Activated CD8-positive, alpha-beta T cell treated with anti-CD3 and anti-CD28 coated beads for 36 hours (primary cell): ENCODE measurements at places on chromosomes 4 and X.

GRCh38 chrX:108163333-108164082 lies 71.9 kb downstream of the ATG4A start:
- no peak for DNase-seq

- DNase-seq = no peak
Observed at GRCh38 chr4:102352781-102353180, 7.5 kb upstream of the SLC39A8 start.

DNA sequence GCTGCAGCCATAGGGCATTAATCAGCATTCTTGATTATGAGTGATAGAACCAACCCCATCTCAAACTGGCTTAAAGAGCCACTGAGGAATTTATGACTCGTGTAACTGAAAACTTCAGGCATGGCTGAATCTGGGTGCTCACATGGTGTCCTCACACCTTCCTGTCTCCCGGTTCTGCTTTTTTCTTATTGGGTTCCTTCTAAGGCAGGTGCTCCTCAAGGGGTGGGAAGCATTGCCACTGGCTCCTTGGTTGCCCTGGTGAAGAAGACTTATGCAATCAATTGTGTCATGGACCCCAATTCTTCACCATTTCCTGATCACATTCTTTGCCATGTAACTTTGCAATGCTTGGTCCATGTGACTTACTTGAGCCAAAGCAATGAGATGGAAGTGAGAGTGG lies 4.3 kb upstream of the ZCCHC4 start:
- DNase-seq = no peak

DNA sequence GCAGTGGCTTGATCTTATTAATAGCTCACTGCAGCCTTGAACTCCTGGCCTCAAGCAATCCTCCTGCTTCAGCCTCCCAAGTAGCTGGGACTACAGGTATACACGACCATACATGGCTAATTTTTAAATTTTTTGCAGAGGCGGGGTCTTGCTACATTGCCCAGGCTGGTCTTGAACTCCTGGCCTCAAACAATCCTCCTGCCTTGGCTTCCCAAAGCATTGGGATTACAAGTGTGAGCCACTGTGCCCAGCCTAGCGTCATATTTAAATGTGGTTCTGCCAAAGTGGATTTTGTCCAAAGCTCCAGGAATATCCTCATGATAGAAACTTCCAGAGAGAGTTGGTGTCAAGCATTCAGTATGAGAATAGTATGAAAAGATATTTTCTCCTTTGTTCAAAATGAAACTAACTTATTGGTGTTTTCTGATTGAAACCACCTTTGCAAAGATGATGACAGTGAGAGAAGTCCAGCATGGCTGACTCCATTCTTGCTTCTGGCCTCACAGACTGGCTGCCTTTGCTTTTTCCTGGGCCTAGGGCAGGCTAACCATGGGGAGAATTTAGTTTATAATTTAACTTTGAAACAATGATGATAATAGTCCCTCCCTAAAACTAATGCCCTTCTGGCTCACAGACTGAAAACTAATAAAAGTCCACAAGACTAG lies 129.0 kb downstream of the C4orf51 start:
- peak; percentile 24 for DNase-seq

DNA sequence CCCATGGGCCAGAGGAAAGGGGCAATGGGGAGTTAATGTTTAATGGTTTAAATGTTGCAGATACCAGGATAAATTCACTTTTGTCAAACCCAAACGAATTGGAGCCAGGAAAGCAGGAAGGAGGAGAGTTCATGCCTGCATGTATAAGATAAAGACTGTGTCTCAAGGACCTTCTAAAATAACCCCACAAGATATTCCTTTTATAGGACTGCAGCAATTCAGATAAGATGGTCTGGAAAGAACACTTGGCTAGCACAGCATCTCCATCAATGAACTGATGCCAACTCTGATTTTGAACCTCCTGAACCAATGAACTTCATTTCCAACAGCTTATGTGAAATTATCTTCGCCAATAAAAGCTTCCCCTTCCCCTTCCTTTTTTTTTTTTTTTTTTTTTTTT lies 31.3 kb upstream of the LONRF3 start:
- no peak for DNase-seq

DNA sequence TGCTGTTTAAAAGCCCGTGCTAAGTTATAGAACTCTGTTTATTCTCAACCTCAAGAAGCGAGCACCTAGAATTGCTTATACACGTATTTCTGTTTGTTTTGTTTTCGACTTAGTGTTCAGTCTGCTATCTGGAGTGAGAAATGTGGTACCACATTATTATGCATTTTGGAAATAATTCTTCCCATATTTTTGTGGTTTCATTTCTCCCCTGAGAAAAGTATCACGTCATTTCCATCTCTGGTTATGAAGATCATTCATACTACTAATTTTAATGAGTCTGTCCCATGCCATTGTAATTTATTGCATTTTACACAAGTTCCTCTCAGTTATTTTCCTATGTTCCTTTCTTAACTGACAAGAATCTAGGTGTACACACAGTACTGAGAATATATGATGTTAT lies 186.0 kb downstream of the DCHS2 start:
- no peak for DNase-seq

DNA sequence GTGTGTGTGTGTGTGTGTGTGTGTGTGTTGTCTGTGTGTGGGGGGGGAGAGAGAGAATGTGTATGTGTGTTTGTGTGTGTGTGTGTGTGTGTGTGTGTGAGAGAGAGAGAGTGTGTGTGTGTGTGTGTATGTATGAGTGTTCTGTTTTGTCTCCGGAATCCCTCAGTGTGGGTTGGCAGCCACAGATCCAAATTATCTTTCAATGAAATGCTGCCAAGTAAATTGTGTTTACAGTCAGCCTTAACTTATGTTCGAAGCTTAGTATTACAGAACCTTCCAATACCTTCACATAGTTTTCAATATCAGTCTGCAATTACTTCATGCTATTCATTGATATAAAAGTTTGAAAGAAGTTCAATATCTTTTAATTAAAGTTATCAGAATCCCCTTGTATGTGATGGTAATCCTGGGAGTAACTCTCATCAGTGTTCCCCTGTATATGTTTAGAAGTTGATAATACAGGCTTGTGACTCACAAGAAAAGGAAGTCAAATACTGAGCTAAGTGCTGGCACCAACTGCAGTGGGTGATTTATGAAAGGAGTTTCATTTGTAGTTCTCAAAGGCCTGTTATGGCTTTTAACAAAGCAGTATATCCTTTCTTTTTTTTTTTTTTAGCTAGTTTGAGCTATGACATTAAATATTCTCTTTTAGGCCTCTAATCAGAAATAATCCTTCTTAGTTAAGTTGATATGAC lies 51.6 kb upstream of the HTR2C start:
- no peak for DNase-seq

GRCh38 chr4:186920483-186920882 lies 196.8 kb upstream of the FAT1 start:
- no peak for DNase-seq
